DMS 273 treated with DMSO at 0.1 percent for 48 hours (cell line): ENCODE measurements at places on chromosomes 16 and 17.

GRCh38 chr16:66295213-66295612 is 71.3 kb upstream of the CDH5 start:
- DNase-seq: no peak

DNA sequence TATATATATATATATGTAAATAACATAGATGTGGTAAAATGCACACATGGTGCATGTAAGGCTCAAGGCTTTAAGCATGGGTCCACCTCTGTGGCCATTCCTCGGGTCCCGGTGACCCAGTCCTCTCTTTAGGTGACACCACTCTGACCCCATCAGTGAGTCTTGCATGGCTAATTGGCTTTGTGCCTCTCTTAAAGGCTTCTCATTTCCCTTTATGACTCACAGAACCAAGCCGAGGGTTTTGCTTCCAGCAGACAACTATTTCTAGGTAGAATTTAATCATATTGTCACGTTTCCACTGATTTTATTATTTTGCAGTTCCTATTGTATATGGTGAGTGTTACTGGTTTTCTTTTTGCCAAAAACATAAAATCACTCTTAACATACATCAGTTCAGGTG is 59.7 kb downstream of the PLCG2 start:
- no peak for DNase-seq

DNA sequence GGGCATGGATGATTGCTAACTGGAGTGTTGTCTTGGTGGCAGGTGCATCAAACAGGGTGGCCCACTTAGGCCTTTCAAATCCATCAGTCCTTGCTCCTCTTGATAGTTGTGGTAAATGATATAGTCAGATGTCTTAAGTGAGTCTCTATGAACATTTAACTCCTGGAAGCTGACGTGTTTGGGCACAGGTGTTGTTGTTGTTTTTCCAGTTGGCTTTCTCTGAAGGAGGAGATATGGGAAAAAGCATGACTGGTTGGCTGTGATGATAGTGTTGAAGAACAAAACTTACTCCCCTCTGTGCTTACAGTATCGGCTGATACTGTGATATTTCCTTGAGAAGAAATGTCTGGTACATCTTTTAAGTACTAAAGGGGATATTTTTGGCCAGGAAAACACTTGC is 18.0 kb downstream of the TNRC6A start:
- DNase-seq: no peak

GRCh38 chr17:72518753-72519597 is 398.2 kb downstream of the SOX9 start:
- no peak for DNase-seq

DNA sequence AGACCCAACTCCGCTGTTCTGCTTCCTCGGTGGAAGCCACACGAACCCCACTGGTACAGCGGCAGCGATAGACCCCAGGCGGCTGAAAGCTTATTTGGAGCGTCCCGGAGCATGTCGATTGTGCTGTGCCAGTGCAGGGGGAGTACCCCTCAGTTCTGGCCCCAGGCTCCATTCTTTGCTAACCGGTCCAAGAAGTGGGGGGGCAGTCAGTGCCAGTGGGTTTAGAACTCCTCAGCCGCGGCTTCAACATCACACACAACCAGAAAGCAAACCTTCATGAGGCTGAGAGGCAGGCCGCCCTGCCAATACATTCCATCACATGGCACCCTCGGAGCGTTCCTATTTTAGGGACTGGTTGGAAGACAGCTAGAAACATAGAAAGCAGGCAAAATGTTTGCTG is 1.7 kb upstream of the MNT start:
- no peak for DNase-seq

GRCh38 chr17:74759243-74759801 is 10.9 kb downstream of the NHERF1 start:
- peak; percentile 31 for DNase-seq

- DNase-seq: no peak
Observed at GRCh38 chr16:16137110-16137509, 86.2 kb downstream of the ABCC6 start.

- DNase-seq: no peak
Observed at GRCh38 chr16:25223964-25224363, 7.2 kb downstream of the AQP8 start.

DNA sequence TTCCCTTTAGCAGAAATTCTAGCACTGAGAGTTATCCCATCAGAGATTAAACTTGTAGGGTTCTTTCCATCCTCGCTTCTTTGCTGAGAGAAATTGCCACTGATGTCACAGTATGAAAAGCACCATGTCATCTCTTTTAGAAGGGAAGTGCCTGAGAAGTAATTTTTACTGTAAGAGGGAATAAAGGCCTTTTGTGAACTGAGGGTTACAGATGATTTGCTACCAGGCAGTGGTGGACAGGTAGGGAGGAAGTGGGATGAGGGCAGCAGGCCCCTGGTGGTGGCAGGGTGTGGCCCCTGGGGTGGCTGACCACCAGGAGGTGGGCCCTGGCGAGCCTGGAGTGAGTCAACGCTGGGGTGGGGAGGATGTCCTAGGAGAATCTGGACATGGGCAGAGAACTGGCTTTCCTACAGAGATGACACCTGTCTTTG is 6.4 kb upstream of the MILR1 start:
- DNase-seq: no peak

DNA sequence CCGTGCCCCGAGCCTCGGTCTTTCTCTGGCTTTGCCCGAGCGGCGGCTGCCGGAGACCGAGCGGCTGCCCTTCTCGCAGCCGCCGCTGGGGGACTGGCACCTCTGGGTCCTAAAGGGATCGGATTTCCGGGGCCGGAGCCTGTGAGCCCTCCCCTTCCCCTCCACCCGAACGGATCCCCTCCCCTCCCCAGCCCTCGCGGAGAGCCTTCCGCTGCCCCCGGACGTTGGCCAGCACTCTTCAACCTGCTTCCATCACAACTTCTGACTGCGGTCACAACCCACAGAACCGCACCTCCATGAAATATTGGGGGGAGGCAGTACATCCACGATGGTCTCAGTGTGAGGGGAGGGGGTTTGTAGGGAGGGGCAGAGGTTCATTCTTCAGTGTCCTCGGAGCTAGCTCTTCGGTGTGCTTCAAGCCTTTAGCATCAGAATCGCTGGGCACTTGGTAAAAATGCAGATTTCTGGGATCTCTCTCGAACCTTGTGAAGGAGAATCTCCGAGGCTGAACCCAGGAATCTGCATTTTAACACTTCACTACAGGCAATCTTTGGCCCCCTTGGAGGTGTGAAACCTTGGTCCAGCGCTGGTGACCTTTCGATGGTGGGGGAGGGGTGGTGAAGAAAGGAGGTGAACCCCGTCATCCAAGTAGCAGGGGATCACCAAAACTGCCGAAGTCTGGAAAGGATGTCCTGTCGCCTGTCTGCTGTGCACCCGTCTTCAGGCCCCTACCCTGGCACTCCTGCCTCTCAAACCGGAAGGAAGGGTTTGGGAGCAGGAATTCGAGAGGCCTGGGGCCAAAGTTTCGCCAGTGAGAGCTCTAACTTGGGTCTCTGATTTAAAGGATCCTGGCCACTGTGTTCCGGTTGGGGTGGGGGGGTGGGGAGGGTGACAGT is 812 bp upstream of the PPP1R9B start:
- DNase-seq: peak; percentile 54

DNA sequence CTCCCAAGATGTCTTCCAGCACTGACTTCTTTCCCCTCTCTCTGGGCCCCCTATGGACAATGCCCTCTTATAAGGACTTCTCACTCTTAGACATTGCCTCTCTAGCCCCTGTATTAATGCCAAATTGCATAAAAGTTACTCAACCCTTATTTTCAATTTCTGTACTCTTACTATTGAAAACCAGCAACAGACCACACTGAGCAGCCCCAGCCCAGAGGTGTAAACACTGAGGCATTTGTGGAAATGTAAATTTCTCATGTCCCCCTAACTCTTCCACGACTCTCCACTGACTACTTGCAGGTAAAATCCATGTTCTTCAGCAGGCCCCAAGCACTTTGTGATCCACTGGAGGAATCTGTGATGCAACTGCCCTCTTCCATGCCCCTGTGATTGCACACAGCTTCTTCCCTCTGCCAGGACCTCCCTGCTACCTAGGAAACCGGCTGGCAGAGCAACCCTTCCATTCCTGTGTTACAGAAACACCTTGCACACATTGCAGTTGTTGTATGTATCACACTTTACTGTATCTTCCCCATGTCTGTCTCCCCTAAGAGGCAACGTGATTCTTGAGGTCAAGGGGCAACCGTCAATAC is 4.4 kb downstream of the N4BP1 start:
- DNase-seq: no peak

GRCh38 chr17:37747222-37747621 is 2.4 kb upstream of the HNF1B start:
- no peak for DNase-seq

GRCh38 chr17:59234631-59235030 is 14.3 kb downstream of the GDPD1 start:
- DNase-seq: no peak

- no peak for DNase-seq
Observed at GRCh38 chr17:64538508-64539130, 31.8 kb downstream of the CEP95 start.

GRCh38 chr17:33090806-33091205 is 99.2 kb downstream of the SPACA3 start:
- no peak for DNase-seq

DNA sequence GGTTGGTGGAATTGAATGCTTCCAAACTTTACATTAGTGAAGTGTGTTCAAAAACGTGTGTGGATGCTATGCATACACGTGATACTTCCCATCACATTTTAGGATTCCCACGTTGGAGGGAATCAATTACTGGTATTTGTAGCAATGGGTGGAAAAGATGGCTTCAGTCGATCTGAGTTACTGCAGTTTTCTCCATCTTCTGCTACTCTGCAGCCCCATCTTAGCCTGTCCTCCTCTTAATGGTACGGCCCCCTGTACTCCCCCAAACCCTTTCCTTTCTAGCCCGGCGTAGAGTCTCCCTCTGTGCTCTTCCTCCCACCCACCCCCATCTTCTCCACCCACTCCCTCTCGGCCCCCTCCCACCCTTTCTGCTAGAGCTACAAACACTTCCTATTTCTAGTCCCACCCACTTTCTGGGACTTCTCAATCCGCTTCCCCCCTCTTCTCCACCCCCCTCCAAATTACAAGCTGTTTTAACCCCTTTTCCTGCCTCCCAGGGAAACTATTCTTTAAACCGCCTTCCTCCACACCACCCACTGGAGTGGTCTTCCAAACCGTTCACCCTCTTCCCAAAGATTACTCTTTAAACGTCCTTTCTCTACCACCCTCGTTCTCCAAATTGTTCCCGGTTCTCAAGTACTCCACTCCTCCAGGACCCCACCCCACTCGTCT is 1.1 kb downstream of the CHTF8 start:
- DNase-seq: peak; percentile 27

GRCh38 chr17:32588982-32589381 is 102.2 kb downstream of the CDK5R1 start:
- no peak for DNase-seq

DNA sequence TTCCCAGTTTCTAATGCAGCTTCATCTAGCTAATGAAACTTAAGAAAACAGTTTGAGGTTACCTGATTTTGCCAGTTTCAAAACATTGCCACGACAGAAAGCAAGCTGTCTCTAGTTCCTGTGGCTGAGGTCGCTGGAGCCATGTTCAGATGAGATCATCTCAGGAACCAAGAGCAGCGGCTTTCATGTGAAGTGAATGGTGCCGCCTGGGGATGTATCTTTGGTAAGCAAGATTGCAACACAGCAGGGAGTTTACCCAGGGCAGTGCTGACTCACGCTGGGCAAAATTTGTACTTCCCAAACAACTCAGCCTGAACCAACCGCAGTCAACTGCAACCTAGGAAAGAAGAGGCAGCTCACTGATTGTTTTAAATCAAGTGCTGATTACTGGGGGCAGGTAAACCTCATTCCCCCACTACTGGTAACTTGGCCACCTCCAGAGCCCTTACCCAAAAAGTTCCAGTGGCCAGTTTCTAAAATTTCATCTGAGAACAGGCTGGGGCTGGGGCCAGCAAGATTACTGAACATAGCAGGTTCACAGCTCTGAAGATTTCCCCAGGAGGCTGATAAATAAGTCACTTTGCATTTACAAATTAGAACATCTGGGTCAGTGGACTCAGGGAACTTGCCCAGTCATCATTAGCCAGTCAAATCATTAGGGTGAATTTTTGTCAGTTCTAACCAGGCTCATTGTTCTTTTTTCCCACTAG is at the start of gene RFFL:
RFFL (minus strand) TSS at position 194 of the 710 bp plus-strand sequence. CDS start 37,154 bp downstream, outside the sequence.
- peak; percentile 89 for DNase-seq

- no peak for DNase-seq
Observed at GRCh38 chr17:7046127-7046724, 2.3 kb upstream of the SLC16A11 start.

DNA sequence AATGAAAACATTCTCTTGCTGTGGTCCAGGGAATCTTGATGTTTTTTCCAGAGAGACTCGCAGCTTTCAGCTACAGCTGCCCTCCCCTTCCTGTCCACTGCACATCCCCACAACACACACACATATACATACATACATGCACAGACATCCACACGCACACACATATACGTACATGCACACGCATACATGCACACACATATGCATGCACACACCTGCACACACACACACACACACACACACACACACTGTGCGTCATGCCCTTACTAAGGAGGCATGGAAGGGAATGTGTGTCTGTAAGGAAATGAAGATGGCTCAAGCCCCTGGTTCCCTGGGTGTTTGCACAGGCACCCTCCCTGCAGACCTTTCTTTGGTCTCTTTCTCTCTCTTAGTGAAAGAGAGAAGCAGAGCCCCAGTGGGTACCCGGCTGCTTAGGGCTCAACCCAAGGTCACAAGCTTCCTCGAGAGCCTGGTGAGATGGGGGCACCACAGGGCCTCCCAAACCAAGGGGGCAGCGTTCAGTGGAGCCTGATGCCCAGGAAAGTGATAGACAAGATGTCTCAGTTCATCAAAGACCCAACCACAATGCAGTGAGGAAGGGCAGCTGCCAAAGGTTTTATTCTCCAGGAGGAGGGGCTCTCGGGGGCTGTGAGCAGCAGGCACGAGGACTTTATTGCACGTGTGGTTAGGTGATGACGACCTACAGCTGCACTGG is 33.3 kb downstream of the TNFRSF13B start:
- no peak for DNase-seq

DNA sequence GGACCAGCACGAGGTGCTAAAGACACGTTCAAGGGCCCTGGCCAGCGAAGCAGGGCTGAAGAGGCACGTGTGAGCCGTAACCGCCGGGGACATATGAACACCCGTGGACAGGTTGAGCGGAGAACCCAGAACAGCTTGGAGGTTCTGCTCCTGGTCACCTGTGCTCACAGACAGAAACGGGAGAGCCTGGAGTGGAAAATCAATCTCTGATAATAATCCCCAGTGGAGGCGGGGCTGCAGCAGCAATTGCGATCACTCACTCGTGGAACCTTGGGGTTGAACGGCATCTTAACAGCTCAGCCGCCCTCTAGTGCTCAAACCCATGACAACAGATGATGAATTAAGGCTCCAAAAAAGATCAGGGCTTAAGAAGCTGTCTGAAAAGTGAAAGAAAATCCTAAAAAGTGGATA is 25.6 kb downstream of the WIPI1 start:
- DNase-seq: no peak
